Stimulated activated naive CD4-positive, alpha-beta T cell treated with Interleukin-2 at 50 U/mL for 16 hours (primary cell): ENCODE measurements at places on chromosomes 7 and 10.

DNA sequence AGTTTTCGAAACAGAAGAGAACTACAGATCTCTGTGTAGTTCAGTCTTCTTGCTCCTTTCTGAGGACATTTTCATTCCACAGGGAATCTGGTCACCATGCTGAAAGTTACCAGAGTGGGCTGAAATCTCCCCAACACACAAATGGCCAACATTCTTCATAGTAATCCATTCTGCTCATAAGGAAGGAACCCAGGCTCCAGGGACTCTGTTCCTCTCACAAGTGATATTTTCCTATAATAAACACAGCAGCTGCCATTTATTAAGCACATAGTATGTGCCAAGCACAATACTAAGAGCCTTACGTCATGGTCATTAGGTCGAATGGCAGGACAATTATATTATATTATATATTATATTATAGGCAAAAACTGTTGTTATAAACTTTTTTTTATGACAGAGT, 109.8 kb downstream of the RAB11FIP2 start:
- DNase-seq: no peak

DNA sequence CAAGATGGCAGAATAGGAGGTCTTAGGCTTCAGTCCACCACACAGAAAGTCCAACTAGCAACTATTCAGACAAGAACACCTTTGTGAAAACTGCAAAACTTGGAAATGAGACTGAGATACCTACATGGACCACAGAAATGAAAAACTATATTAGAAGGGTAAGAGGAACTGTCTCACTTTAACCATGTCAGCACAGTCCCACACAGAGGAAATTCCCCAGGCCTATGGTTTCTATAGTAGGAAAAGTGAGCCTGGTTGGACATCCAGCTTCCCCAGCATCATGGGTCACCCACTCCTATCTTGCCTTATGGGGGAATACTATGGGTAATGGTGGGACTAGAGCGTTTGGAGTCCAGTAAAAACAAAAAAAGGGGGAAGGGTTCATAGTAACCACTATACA, 38.8 kb upstream of the CDK6 start:
- no peak for DNase-seq

DNA sequence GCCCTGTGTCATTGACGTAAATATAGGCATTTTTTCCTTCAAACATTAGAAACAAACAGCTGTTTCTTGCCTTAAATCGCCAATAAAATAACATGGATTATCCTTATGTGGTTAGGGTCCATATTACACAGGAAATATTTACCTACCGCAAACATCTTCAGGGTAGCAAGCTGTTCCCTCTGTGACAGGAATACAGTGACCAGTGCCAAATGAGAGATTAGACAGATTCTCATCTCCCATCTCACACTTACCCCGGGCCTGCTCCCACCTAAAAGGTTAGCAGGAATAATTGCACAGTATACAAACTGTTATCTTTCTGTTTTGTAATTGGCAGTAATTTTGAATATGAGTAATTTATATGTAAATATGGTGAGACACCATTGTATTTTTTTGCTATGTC, 16.5 kb downstream of the MKI67 start:
- no peak for DNase-seq

- peak; percentile 42 for DNase-seq
Measured at GRCh38 chr7:106285855-106286492, 1.2 kb upstream of the NAMPT start.

DNA sequence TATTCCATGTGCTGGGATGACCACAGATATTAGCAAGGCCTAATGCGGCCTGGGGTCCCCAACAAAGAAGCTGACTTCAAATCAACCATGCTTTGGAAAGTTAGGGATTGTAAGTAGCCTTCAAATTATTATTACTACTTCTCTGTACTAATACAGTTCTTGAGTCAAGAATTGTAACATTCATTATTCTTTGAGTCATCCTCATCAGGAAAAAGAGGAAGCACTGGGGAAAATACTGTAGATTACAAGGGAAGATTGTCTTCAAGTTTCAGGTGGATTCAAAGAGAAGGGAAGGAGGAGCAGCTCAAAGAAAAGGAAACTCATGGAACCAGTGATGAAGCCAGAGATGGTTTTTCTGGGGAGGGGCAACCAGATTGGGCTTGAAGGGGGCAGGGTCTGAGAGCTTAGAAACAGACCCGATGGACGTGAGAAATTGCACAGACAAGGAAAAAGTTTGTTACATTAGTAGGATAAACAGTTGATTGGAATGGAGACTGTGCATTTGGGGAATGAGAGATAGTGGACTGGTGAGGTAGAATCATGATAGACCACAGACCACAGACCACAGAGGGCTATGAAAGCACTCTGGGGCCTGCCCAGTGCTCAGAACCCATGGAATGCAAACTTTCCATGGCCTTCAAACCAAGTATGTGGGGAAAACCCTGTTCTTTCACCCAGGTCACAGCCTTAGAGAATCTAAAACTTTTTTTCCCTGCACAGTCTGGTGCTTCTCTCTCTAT, 209.9 kb downstream of the ZNF365 start:
- no peak for DNase-seq

DNA sequence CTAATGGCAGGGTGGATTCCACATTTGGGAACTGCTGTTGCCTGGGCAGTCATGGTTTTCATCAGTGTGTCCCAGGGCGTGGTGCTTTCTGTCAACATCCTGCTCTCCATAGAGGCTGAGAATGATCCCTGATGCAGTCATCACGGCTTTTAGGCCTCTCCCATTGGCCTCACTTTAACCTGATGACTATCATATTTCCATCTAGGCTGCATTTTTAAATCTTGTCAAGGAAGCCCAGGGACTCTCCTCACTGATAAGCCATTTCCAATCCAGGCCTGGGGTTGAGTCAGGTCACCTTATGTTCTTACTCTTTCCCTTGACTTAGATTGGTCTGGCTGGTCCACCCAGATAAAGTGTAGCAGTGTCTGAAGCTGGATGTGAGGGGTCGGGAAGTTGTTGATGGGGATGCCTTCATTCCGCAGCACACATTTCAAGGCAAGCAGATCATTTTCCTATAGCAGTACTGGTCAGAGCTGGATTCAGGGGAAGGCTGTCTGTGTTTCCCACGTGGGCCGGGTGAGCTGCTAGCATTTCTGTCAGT, 177.0 kb downstream of the AUTS2 start:
- no peak for DNase-seq

DNA sequence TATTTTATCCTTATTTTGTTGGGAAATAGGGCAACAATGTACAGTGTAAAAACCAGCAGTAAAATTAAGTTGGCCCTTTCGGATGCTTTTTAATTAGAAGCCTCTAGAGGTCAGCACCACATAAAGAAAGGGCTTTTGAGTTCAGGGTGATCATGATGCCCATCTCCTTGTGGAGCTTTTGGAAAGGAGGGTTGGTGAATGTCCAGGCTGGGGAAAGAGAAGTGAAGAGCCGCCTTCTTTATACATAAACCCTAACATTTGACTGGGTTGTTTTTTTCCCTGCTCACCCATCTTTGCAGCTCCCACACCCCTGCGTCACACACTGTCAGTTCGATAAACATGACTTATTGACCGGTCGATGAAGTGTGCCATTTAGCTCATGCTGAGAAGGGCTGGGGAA, 29.8 kb downstream of the MTURN start:
- no peak for DNase-seq

DNA sequence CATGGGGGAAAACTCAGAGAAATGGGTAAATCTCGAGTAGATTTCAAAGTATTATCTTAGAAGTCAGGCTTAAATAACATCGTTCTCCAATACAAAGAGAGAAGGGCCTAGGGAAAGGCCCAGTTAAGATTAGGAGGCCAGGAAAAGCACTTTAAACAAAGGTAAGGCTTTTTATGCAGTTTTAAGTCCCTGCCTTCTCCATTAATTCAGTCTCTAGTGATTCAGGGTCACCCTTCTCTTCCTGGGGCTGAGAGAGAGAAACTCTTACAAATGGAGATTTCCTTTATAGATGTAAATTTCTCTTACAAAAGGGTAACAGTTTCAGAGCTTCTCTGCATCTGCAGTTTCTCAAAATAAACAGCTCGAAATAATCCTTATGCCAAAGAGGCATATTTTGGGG, 179.3 kb downstream of the HECW1 start:
- no peak for DNase-seq

- no peak for DNase-seq
Measured at GRCh38 chr10:23047201-23048050, 48.0 kb upstream of the MSRB2 start.

DNA sequence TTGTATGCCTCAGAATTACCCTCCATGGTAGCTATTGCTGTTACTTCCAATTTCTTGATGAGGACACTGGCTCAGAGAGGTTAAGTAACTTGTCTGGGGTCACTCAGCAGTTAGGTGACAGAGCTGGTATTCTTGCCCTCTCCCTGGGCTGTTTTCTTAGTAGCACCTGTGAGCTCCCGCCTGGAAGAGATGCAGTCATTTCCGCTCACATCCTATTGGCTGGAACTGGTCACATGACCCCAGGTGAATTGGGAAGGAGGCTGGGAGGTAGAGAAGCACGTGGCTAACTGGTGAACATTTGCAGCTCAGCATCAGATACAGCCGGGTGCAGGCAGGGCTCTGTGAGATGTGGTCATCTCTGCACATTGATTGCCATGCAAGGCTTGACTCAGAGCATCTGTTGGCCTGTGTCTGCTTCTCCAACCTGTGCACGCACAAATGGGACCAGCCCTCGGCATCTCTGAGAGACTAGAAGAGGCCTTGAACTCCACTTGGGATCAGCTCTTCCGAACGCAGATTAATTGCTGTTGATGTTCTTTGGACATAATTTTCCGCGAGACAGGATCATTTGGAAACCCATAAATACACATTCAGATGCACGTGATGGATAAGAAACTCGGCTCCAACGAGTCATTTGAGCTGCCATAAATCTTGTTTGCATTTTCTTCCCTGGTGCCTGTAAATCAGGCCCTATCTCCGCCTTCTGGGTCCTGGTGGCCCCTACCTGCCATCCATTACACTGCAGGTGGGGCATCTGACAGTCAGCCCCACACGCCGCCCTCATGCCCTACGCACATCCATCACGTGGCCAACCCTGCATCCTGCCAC, 42.8 kb downstream of the MYL10 start:
- DNase-seq: no peak

GRCh38 chr10:77428691-77429395, 208.8 kb downstream of the KCNMA1 start:
- DNase-seq: no peak

GRCh38 chr7:129652914-129653313, 41.4 kb downstream of the NRF1 start:
- DNase-seq: no peak

DNA sequence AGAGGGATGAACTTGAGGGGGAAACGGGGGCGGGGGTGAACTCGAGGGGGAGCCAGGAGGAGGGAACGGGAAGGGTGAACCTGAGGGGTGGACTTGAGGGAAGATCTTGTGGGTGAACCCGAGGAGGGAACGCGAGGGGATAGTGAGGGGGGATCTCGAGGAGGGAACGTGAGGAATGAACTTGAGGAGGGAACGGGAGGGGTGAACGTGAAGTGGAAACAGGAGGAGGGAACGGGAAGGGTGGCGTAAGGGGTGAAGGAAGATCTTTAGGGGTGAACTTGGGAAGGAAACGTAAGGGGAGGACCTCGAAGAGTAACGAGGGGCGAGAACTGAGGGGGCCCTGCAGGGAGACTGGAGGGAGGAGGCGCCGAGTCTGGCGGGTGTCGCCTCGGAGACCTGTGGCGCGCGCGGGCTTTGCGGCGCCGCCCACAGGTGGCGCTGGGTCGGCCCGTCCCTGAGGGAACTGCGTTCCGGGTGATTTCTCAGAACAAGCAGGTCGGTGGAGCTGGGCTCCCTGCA, 651 bp downstream of the MYO3A start:
- DNase-seq: no peak

DNA sequence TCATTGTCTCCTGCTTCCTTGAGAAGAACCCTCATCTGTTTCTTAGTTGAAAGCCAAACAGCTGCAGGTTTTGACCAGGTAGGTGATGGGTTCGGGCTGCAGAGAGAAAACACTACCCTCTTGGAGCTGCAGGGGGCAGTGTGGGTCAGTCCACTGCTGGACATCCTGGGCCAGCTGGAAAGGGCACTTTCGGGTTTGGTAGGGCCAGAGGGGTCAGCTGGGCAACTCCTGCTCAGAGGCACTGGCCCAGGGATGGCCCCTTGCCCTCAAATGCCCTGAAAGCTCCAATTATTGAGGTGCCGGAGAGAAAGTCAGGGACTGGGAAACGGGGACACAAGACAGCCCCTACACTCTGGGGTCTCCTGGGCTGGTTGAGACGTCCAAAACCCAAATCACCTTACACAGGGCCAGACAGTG, 90.7 kb downstream of the MKI67 start:
- DNase-seq: peak; percentile 38

GRCh38 chr7:105003275-105003674, 10.7 kb upstream of the KMT2E start:
- peak; percentile 38 for DNase-seq

- no peak for DNase-seq
Measured at GRCh38 chr10:97254694-97255093, 37.7 kb downstream of the ARHGAP19 start.

DNA sequence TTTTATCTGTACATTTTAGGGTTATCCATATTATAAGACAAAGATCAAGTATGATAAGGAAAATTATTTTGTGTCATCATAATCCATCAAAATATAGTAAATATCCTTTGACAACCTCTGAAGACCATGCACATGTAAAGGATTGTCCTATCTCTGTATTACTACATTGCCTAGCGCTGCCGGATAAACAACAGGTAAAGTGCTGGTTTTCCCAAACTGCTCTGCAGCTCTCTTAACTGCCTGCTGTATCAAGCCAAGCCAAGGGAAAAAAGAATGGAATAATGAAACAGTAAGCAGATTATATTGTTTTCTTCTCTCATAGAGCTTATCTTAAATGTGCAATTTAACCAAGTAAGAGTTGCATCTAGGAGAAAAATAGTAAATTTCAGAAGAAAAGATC, 70.8 kb downstream of the PTF1A start:
- DNase-seq: no peak

GRCh38 chr7:113639221-113639620, 279.6 kb downstream of the PPP1R3A start:
- DNase-seq: no peak

GRCh38 chr7:152661479-152661878, 14.5 kb downstream of the XRCC2 start:
- DNase-seq: no peak

DNA sequence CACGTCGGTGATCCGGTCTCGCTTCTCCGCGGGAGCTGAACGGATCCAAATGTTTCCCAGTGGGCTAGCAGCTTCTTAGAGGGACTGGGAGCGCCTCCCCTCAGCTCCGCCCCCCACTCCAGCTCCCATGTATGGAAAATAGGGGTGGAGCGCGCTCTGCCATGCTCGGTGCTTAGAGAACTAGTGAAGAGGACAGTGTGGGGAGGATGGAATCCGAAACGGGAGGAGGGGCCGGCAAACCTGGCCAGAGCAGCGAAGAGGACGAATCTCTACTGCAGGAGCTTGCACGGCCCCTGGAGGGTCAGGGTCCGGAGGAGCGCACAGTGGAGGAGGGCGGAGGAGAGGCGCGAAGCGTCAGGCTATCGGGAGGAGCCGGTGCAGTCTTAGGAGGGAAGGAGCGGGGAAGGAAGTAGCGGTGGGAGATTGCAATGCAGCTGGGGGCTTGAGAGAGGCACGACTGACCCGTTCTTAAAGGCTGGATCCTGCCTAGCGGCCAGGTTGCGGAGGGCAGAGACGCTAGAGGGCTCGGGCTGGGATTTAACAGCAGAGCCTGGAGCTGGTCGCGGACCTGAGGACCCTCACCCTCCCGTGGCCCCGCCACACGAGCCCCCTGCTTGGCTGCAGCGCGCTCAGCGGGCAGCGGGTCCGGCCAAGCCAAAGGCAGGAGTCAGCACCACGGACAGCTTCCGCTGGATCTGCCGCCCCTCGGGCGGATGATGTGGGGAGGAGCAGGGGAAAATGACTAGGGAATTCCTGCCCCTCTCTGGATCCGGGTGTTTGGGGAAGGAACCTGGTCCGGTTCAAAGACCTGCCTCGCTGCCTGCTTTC, at the start of gene PRLHR:
Gene PRLHR, minus strand, starts transcription at position 51 of the 828 bp plus-strand sequence. CDS start 404 bp downstream, outside the sequence.
- DNase-seq: no peak
